ENCODE measurements at places on chromosomes 13 and 19.

- DNase-seq = no peak
These were observed 28.5 kb upstream of the ASF1B start for GRCh38 chr19:14164724-14165493.

- DNase-seq = no peak
These were observed 1711.8 kb downstream of the EFNB2 start for GRCh38 chr13:104823709-104824108.

- DNase-seq = no peak
These were observed 1920.2 kb downstream of the PCDH9 start for GRCh38 chr13:65309906-65310305.

- no peak for DNase-seq
These were observed 11.4 kb downstream of the TPGS1 start for GRCh38 chr19:518598-519231.

- DNase-seq = no peak
These were observed 397.8 kb downstream of the FGF14 start for GRCh38 chr13:102003848-102004570.

DNA sequence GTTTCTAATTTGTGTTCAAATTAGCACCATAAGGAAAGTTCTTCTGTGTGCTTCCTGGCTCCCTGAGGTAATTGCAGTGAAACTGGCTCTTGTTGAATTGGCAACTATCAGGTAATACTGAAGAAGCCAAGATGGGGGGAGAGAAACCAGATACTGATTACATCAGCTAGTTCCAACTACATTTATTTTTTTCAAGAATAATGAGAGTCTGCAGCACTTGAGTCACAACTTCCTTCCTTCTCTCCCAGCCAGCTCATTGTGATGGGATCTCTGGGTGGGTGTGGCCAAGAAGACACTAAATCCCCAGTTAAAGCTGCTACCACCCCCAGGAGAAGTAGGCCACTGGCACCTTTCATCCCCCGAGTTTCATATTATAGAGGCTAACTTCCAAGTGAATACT is 100.7 kb upstream of the RXFP2 start:
- DNase-seq = no peak

- DNase-seq = no peak
These were observed 14.3 kb upstream of the MCF2L start for GRCh38 chr13:112954488-112955270.

- DNase-seq = no peak
These were observed 9.4 kb downstream of the CYTH2 start for GRCh38 chr19:48478339-48479256.

DNA sequence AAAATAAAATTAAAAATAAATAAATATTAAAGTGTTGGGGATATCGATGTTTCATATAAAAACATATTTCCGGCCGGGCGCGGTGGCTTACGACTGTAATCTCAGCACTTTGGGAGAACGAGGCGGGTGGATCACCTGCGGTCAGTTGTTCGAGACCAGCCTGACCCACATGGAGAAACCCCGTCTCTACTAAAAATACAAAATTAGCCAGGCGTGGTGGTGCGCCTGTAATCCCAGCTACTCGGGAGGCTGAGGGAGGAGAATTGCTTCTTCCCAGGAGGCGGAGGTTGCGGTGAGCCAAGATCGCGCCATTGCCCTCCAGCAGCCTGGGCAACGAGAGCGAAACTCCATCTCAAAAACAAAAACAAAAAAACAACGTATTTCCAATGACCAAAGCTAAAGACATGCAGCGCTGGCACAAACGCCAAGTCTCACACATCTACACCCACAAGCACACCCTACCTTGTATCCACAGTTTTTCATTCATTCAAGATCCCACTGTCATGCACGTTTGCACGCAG is 907 bp downstream of the ZNF569 start:
- no peak for DNase-seq

DNA sequence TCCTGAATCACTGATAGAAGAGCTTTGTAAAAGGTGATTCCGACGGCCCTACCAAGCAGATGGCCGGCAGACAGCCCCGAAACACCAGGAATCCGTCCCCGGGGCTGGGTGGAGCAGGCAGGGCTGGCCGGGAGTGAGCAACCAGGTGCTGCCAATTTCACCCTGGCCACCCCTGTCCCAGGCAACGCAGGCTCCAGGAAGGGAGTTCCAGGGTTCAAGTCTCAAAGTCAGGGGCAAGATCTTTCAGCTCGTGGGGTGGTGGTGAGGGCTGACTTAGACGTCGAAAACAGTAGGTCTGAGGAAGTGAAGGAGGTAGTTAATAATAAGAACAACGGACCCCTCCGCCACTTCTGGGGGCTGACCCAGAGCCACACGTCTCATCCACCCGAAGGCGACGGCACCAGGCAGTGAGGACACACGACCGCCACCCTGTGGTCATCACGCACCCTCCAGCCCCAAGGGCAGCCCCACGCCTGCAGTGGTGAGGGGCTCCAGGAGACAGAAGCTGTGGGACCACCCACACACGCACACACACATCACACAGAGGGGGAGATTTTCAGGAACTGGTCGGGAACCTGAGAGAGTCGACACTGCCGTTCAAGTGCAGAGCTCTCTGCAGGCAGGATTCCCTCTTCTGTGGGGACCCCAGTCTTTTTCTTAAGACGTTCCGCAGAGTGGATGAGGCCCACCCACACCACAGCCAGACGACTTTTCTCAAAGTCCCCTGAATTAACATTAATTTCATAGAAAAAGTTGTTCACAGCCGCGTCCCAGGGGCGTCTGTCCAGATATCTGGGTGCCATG is 67.2 kb downstream of the SPACA7 start:
- DNase-seq = peak; percentile 54

- DNase-seq = no peak
These were observed 170.1 kb downstream of the OLFM4 start for GRCh38 chr13:53198736-53199135.

DNA sequence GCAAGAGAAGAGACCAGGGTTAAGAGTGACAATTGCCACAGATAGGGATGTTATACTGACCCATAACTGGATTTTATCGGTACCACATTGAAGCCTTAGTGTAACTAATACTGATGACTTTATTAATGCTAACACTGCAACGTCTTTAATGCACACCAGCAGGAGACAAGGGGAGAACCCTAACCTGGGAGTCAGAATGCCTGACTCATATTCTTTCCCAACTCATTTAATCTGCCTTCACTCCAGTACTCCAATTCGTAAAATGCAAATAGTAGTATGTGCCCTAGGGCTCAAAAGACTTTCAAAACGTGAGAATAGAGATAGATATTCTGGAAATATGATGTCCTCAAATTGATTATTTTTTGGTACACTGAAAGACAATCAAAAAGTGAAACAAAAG is 62.4 kb downstream of the GPC6 start:
- no peak for DNase-seq

DNA sequence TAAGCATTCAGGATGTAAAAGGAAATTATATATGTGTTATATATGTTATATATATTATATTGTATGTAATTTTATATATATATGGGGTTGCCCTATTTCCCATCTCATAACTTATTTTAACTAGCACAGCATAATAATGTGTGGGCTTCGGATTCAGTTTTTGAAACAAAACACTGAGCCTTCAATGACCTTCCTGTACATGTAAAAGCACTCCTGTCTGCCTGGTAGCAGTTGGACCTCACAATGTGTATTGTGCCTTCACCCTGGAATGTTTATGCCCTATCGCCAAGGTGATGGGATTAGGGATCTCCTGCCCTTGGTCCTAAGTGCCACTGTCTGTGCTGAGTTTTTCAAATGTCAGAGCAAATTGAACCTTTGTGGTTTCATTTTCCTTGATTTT is 968.8 kb downstream of the TUBA3C start:
- no peak for DNase-seq

DNA sequence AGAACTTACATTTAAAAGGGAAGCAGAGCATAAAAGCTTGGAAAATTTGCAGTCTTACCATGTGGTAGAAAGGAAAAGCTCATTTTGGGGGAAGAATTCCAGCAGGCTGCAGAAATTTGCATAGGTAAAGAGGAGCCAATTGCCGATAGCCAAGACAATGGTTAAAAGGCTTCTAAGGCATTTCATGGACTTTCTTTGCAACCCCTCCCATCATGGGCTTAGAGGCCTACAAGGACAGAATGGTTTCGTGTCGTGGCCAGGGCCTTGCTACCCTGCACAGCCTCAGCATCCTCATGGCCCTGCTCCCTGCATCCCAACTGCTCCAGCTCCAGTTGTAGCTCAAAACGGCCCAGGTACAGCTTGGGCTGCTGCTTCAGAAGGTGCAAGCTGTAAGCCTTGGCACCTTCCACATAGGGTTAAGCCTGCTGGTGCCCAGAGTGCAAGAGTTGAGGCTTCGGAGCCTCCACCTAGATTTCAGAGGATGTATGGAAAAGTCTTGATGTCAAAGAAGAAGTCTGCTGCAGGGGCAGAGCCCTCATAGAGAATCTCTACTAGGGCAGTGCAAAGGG is 420.3 kb downstream of the PCDH17 start:
- no peak for DNase-seq

DNA sequence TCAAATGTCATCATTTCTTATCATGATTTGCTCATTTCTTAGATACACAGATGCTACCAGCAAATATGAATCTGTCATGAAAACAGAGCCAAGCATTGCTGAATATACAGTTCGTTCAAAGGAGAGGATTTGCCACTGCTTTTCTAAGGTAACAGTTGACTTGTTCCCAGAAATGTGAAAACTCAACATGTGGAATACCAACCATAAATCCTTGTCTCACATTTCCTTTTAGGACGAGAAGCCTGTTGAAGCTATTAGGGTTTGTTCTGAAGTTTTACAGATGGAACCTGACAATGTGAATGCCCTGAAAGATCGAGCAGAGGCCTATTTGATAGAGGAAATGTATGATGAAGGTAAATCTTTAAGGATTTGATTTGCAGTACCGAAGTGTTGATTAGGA is 86.7 kb downstream of the DNAJC3 start:
- DNase-seq = no peak

DNA sequence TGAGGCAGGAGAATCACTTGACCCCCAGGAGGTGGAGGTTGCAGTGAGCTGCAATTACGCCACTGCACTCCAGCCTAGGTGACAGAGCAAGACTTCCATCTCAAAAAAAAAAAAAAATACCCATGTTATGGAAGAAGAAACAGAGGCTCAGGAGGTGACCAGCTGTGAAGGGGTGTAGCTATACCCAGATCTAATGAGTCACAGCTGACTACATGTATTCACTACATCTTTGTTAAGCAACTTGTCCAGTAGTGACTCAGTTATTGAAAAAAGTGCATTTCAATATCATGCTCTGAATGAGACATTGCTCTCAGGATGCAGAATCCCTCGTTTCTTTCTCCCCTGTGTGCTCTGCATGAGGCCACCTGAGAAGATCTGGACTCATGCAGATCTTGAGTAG is 16.1 kb upstream of the SPART start:
- no peak for DNase-seq

- DNase-seq = no peak
These were observed 13.2 kb downstream of the RASA3 start for GRCh38 chr13:114119196-114119595.

GRCh38 chr19:46659151-46660007 is 1.6 kb downstream of the DACT3 start:
- DNase-seq = no peak

- DNase-seq = peak; percentile 19
These were observed 9.7 kb downstream of the INAFM1 start for GRCh38 chr19:47284324-47284899.

DNA sequence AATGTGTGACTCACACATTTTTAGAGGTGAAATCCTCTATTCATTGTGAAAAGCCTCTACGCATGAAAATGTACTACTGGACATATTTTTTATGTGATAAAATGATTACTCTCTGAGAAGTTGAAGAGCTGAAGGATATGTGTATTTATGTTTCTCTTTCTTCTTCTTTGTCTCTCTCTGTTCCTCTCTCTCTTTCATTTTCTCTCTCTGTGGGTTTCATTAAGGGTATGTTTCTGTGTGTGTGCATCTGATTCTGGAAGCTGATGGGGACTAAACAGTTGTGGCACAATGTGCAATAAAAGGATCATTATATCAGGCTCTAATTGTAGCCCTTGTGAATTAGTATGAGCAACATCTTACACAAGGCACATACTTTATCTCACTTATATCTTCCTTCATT is 867.7 kb downstream of the PCDH9 start:
- no peak for DNase-seq

DNA sequence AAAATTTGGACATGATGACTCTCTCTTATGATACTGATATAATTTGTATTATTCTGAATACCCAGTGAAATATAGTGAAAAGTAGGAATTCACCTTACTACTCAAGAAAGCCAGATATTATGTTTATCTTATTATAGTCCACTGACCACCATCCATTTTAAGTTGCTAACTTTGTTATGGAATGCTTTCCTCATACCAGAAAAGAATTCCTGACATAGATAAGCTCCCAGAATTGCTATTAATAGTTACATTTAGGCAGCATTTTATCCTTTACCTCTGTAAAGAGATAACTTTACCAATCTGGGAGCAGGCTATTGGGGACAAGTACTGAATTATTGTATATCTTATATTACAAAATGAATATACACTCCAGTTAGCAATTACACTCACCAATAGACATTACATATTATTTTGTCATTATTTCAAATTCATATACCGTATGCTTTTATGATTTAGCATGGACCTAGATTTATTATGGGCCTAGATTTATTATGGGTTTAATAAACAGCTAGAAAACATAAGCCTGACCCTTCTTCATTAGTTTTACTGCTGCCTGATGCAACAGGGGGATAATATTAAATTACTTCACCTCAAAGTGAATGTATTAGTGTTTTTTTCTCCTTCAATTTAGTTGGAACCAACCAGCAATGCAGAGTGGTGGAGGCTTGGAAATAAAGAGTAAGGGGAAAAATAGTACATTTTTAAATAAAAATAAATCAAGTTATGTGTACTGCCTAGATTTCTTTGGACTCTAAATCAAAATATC is 1886.1 kb downstream of the PCDH9 start:
- no peak for DNase-seq

DNA sequence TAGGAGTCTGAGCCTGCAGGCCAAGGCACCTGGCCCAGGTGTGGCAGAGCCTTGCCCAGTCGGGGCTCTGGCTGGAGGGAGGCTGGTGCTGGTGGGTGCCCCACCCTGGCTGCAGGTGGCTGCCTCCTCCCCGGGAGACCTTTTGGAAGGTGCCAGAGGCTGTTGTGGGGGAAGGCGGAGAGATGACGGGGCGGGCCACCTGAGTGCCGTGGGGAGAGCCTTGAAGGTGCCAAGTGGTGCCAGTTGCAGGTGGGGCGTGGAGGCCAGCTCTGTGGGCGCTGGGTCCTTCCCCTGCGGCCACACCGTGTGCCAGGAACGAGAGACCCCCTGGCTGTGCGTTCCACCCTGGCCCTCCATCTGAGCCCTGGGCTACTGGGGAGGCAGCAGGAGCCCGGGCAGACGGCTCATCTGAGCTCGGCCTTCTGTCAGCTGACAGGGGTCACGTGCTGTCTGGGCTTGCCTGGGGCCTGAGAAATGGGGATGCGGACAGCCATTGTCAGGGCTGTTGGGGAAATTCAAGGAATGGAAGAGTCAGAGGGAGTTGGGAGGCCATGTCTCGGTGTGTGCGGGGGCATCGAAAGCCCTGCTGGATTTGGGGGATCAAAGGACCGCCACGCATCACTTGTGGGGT is 20.9 kb downstream of the CEBPA start:
- DNase-seq = no peak
